Left ventricle myocardium inferior (tissue), 1 donor: ENCODE measurements at places on chromosomes 2 and 18.

GRCh38 chr2:150339951-150340350, 147.5 kb downstream of the RND3 start:
- DNase-seq, result no peak

GRCh38 chr18:53937037-53937436, 287.4 kb downstream of the MBD2 start:
- no peak for DNase-seq

DNA sequence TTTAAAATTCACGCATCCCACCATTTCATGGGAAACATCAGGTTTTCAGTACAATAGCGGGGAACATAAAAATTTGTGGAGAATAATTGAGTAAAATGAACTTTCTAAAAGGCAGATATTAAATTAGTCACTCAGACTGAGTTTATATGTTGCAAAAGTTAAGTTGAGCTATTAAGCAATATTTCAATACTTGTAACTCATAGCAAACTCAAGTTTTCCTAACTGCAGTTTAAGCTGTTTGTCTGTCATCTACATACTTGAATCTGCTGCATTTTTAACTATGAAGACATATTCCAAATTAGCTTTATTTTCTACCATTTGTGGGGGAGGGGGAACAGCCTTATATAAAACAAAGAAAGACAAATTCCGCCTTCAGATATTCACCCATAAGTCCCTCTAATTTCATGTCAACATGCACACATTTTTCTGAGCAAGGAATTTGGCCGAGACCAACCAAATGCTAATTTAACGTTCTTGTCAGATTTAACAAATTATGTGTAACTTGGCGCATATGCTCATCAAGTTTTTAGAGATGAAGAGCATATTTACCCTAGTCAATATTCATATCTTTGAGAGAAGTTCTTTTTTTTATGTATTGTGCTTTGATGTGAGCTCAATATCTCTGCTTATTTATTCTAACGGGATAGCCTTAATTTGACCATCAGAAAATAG, 462.9 kb downstream of the TXNL1 start:
- no peak for DNase-seq

DNA sequence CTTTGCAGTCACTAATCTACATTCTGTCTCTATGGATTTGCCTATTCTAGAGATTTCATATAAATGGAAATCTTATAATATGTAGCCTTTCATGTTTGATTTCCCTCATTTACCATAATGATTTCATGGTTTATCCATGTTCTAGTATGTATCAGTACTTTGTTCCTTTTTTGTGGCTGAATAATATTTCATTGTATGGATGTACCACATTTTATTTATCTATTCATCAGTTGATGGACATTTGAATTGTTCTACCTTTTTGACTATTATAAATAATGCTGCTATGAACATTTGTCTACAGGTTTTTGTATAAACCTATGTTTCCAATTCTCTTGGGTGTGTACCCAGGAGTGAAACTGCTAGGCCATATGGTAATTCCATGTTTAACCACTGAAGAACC, 221.1 kb downstream of the ICOS start:
- no peak for DNase-seq

DNA sequence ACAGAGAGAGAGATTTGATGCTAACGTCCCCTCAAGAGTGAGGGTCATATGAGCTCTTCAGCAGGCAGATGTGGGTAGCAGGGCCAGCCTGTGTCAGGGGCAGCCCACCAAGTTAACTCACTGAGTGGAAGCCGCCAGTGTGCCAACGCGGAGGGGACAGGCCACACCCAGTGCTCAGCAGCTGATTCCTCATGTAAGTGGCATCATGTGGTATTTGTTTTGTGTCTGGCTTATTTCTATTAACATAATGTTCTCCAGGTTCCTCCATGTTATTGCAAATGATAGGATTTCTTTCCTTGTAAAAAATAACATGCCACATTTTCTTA, 4.0 kb downstream of the IMP4 start:
- no peak for DNase-seq
